ENCODE measurements at places on chromosomes 7 and 10. TPM values are rescaled to one million over a fixed set of nuclear protein-coding genes. Genes with fewer than 3 reads are reported as not detected.

- no peak for DNase-seq
Measured at GRCh38 chr7:3042861-3043489, 692 bp downstream of the CARD11 start.

GRCh38 chr10:71516890-71517289 lies 120.2 kb downstream of the CDH23 start:
- no peak for DNase-seq

GRCh38 chr7:2616387-2617324 lies 15.1 kb upstream of the TTYH3 start:
- no peak for DNase-seq

LBX1 gene
- not detected for total RNA-seq

RNF133 gene
- 0.80 TPM for total RNA-seq

- peak; percentile 34 for DNase-seq
Measured at GRCh38 chr10:75531571-75532031, 100.2 kb downstream of the LRMDA start.

DNA sequence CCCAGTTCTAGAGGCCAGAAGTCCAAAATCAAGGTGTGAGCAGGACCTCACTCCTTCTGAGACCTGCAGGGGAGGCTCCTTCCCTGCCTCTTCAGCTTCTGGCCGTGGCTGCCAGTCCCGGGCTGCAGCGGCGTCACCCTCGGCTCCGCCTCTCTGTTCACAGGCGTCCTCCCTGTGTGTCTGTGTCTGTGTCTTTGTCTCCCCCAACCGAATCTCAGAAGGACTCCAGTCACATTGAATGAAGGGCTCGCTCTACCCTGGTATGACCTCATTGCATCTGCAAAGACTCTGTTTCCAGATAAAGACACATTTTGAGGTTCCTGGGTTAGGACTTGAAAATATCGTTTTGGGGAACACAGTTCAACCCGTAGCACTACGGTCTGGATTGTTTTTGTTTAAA lies 33.1 kb upstream of the GALNT11 start:
- DNase-seq = peak; percentile 46

DNA sequence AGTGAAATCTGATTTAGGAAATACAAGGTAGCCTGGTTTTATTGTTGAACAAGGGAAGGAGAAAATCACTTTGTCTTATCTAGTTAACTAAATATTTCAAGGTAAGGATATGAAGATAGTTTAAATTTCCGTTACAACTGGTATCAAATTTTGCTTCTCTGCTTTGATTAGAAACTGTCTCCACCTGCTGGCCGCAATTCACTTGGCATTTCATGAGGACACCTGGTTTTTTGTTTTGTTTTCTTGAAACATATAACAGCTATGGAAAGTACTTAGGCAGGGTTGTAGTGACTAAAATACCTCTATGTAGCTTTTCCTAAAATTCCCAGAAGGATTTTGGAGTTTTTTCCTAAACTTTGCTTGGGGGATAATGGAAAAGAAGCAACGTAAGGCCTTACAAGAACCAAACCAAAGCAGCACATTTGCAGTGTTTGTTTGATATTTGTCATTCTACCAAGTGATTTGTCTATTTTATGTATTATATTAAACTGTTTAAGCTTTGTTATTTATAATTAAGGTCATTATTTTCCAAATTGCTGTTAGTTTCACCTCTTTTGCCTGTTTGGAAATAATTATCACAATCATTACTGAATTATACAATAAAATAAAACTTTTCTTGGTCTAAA lies 73.6 kb downstream of the AHCYL2 start:
- DNase-seq = peak; percentile 59

DNA sequence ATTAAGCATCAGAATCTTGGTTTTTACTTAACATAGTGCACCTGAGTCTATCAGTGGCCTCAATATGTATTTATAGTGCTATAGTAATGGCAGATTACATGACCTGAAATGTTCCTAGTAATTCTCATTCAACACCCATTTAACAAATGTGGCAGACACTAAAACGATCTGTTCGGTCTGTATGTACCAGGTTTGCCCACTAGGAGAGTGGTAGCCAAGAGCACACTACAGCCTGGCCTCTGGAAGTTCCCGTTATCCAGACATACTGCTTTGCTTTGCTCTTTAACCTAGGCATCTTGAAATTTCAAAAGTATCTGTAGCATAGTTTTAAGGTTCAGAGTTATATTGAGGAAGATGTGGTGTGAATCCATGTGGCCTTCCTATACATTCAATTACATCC lies 395.7 kb upstream of the NRG3 start:
- no peak for DNase-seq

GRCh38 chr7:157355784-157356511 lies 19.1 kb downstream of the DNAJB6 start:
- DNase-seq = peak; percentile 30

DNA sequence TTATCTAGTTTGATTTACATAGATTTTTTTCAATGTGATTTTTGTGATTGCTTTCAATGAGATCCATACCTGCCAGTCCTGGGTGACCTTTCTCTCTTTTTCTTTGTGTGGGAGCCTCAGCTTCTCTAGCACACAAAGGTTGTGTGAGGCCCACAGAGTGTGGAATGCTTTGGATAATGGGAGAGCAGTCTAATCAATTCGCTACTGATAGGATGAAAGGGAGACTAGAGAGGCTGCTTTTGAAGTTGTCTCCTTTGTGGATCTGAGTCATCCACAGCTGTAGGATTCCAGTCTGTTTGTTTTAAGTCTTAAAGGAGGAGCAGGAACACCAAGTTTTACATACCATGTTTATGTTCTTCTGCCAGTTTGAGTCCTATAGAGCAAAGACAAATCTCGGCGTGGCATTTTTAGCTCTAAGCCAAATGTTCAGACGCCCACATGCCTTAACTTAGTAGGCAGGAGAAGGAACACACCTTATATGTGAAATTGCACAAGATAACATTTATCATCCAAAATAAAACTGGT lies 330.0 kb downstream of the ARL4A start:
- peak; percentile 54 for DNase-seq

GRCh38 chr7:2281541-2281940 lies 32.7 kb downstream of the SNX8 start:
- peak; percentile 76 for DNase-seq

- no peak for DNase-seq
Measured at GRCh38 chr10:92832998-92833650, 15.2 kb upstream of the EXOC6 start.
